ENCODE measurements at places on chromosomes 12 and 14. TPM values are rescaled to one million over a fixed set of nuclear protein-coding genes. Genes with fewer than 3 reads are reported as not detected.

DNA sequence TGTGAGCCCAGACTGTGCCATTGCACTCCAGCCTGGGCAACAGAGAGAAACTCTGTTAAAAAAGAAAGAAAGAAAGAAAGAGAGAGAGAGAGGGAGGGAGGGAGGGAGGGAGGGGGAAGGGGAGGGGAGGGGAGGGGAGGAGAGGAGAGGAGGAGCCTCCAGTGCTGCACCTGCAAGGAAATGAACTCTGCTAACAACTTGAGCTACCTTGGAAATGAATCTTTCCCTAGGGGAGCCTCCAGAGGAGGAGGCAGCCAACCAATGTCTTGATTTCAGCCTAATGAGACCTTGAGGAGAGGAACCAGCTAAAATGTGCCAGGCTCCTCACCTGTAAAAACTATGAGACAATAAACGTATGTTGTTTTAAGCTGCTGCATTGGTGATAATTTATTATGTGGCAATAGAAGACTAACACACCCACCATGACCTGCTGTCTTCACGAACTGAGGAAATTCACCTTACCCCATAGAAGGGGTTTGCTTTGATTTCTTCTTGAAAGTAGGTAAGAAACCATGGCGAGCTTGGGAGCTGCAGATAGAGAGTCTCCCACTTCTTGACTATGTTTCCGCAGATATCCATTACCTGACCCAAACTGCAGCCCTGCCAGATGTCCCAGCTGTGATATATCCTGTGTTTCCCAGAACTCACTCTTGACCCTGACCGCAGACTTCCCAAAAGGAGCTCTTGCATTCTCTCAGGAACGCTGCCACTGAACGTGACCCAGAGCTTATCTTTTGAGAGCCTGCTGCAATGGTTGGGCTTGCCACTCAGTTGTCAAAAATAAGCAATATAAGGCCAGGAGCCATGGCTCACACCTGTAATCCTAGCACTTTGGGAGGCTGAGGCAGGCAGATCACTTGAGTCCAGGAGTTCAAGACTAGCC is 31.5 kb upstream of the TMPO start:
- H3K4me3 ChIP-seq, result no peak overlapping the region
- H3K27me3 ChIP-seq, result peaks cover 10% of the 10 kb centered on the region
- no peak for DNase-seq
- no peaks in the 10 kb centered on the region for H3K4me1 ChIP-seq
- H3K36me3 ChIP-seq, result no peaks in the 10 kb centered on the region
- H3K27ac ChIP-seq, result no peak overlapping the region

- no peak overlapping the region for H3K27ac ChIP-seq
- peaks cover 2% of the 10 kb centered on the region for H3K27me3 ChIP-seq
- no peaks in the 10 kb centered on the region for H3K36me3 ChIP-seq
- no peak for DNase-seq
- H3K4me3 ChIP-seq, result no peak overlapping the region
- H3K4me1 ChIP-seq, result no peaks in the 10 kb centered on the region
Observed at GRCh38 chr14:95901054-95901453, 24.4 kb downstream of the TUNAR start.

DNA sequence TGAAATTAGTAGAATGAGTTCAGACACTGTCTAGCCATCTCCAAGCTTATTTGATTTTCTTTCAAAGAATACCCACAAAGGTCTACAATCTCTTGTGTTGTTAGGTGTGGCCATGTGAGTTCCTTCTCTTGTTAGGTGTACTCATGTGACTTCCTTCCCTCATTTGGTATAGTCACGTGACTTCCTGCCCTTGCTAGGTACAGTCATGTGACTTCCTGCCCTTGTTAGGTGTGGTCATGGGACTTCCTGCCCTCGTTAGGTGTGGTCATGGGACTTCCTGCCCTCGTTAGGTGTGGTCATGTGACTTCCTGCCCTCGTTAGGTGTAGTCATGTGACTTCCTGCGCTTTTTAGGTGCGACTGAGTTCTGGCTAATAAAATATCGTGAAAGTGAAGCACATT is 179.6 kb downstream of the TMX1 start:
- H3K27ac ChIP-seq, result peak overlapping the region; percentile 8
- H3K4me3 ChIP-seq, result no peak overlapping the region
- H3K36me3 ChIP-seq, result no peaks in the 10 kb centered on the region
- no peaks in the 10 kb centered on the region for H3K4me1 ChIP-seq
- H3K27me3 ChIP-seq, result peaks cover 4% of the 10 kb centered on the region

- H3K4me1 ChIP-seq, result peaks cover 7% of the 10 kb centered on the region
- no peaks in the 10 kb centered on the region for H3K36me3 ChIP-seq
- no peaks in the 10 kb centered on the region for H3K27me3 ChIP-seq
- DNase-seq, result no peak
- no peak overlapping the region for H3K4me3 ChIP-seq
Observed at GRCh38 chr14:68952531-68953195, 26.4 kb downstream of the ACTN1 start.

DNA sequence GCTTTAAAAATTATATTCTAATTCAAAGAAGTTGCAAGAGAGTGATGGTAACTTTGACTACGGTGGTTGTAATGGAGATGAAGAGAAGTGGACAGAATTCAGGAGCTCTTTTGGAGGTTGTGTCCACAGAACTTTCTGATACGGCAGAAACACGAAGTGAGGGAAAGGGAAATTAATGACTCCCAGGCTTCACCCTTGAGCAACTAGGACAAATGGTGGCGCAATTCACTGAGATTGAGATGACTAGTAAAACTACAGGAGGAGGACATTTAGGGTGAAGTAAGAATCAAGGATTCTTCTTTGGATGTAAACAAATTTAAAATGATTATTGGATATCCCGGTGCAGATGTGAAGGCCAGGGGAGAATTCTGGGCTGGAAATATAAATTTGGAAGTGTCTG is 212.6 kb downstream of the PTPRO start:
- peaks cover 7% of the 10 kb centered on the region for H3K27me3 ChIP-seq
- no peak overlapping the region for H3K4me3 ChIP-seq
- H3K36me3 ChIP-seq, result no peaks in the 10 kb centered on the region
- H3K27ac ChIP-seq, result no peak overlapping the region

The NRXN3 gene
- not detected for total RNA-seq

The TC2N gene
- total RNA-seq, result 21.5 TPM

The AQP2 gene
- total RNA-seq, result not detected

The CYP27B1 gene
- 9.9 TPM for total RNA-seq

The GALNT9 gene
- total RNA-seq, result not detected

The CLEC2A gene
- total RNA-seq, result not detected
